ENCODE measurements at places on chromosomes 16 and 17. TPM values are rescaled to one million over a fixed set of nuclear protein-coding genes. Genes with fewer than 3 reads are reported as not detected.

ARHGAP44 gene
- 1.7 TPM for total RNA-seq

SOX8 gene
- under 0.01 TPM for total RNA-seq

RNF135 gene
- total RNA-seq: 11.3 TPM

BAIAP3 gene
- 0.26 TPM for total RNA-seq

KRT39 gene
- total RNA-seq: 0.33 TPM

PIMREG gene
- 10.6 TPM for total RNA-seq

LDAF1 gene
- 112 TPM for total RNA-seq

Data from fibroblast of lung (primary cell).